ENCODE measurements at places on chromosomes 7 and 10.

DNA sequence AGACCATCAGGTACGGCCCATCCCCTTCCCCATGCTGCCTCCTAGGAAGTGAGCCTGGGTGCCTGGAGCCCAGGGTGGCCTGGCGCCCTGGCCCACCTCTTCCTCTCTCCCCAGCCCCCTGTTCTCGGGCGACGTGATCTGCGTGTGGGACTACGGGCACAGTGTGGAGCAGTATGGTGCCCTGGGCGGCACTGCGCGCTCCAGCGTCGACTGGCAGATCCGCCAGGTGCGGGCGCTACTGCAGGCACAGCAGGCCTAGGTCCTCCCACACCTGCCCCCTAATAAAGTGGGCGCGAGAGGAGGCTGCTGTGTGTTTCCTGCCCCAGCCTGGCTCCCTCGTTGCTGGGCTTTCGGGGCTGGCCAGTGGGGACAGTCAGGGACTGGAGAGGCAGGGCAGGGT, 17.0 kb downstream of the ASL start:
- no peak for DNase-seq

GRCh38 chr7:2701832-2702593, 14.0 kb downstream of the AMZ1 start:
- no peak for DNase-seq

DNA sequence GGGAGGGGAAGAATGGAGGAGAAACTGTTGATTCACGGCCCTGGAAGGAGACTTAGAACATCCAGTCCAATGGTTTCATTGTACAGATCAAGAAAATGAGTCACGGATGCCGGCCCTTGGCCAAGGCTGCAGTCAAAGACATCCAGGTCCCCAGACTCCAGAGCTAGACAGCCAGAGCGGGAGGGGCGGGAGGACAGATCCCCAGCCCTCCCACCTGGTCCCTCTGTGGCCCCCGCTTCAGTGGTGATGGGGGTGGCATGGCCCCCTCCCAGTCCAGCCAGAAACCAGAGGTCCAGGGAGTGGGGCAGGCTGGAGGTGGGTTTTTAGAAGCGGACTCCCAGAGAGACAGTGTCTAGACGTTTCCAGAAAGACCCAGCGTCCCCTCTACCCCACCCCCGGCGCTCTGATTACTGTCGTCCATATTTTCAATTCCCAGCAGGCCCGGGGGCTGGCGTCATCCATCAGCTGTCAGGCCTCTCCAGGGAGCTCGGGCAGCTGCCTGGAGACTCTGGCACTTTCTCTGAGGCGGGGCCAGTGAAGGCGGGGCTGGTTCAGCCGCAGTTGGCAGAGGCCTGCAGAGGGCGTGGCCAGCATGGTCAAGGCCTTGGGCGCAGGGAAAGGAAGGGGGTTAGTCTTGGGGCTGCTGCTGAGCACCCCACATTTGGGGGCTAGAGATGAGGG, 8.0 kb upstream of the HSPB1 start:
- DNase-seq: no peak

GRCh38 chr7:158397885-158398284, 189.7 kb downstream of the PTPRN2 start:
- DNase-seq: no peak

- no peak for DNase-seq
Measured at GRCh38 chr10:30014511-30014910, 44.9 kb downstream of the JCAD start.

GRCh38 chr7:132956556-132956955, 125.3 kb downstream of the CHCHD3 start:
- no peak for DNase-seq

DNA sequence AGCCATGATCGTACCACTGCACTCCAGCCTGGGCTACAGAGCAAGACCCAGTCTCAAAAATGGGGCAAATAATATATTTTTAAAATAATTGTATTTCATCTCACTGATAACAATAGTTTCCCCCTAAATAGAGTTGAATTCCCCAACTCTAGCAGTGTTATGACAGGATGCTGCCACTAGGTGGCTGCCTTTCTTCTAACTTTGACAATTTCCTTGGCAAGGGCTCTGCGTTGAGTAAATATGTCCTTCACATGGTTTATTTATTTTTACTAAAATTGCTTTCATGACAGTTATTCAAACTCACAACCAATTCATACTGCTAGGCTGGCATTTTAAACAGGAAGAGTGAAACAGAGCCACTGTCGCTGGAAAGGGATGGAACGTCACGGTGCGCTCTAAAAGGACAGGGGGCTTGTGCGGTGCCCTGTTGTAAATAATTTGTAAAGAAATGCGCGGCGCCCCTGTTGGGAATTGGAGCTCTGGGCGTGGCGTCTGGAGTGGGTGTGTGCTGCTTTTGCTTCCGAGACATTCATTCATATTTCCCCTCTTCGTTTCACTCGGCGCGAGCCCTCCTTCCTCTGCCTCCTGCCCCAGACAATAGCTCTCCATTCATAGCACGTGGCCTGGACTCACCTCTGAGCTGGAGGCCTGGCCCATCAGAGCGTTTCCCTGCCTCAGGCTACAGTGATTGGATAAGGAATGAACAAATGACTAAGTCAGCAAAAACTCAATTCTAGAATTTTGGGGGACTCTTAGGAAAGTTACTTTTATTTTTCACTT, 20.5 kb upstream of the PITRM1 start:
- peak; percentile 13 for DNase-seq

- no peak for DNase-seq
Measured at GRCh38 chr10:26448292-26448691, 10.2 kb downstream of the APBB1IP start.

- DNase-seq: no peak
Measured at GRCh38 chr7:135330088-135330487, 96.5 kb downstream of the STRA8 start.

DNA sequence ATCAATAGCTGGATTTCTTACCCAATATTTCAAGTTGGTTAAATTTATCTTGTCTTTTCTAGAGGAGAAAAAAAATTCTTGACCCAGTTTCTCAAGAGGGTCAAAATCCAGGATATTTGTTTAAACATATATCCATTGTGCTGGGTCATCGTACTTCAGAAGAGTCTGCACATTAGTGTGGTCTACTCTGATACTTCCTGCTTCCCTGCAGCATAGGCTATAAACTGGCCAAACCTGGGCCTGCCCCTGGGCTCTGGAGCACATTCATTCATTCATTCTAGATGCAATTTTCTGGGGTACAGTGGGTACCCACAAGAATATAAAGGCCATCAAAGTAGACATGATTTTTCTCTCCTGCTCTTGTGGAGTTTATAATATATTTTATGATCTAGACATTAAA, 142.1 kb upstream of the WNT16 start:
- DNase-seq: no peak

DNA sequence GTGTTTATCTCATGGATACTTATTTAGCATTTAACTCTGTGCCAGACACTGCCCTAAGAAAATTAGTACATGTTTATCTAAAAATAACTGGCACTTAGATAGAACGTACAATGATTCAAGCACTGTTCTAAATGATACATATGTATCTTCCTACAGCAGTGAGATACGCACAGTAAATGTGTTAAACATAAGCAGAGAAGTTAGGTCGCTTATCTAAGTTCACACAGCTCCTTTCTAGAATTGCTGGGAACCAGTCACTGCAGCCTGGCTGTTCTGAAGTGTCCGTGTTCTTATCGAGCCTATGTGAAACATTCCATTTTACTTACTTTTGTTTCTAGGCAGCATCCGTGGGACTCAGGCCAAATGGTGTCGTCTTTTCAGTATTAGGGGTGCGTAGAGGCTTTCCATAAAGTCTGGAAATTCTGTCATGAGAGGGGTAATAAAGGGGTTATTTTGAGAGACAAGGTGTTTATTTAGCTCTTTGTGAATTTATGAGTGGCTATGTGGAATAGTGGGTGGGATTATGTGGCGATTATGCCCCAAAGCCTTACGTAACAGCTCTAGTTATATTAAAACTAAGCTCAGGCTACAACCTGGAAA, 186.9 kb downstream of the SND1 start:
- no peak for DNase-seq

DNA sequence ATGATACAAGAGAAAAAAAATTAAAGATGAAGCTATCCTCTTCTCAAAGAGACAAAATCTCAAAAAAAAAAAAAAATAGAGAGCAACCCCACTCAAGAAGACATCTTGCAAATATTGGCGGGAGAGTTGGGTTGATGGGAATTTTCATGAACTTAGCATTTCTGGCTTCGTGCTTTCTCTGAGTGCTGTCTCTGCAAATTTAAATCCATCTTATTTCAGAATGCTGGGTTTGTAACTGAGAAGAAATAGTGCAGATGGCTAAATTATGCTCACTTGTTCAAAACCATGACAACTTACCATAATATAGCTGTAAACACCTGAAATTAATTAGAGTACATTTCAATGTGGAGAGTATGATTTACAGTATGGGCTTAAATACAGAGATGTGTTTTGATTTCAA, 484.8 kb upstream of the CELF2 start:
- DNase-seq: no peak
